ENCODE measurements at places on chromosomes 5 and 9.

- DNase-seq, result no peak
Measured at GRCh38 chr9:88033359-88033702, 59.0 kb upstream of the CDK20 start.

DNA sequence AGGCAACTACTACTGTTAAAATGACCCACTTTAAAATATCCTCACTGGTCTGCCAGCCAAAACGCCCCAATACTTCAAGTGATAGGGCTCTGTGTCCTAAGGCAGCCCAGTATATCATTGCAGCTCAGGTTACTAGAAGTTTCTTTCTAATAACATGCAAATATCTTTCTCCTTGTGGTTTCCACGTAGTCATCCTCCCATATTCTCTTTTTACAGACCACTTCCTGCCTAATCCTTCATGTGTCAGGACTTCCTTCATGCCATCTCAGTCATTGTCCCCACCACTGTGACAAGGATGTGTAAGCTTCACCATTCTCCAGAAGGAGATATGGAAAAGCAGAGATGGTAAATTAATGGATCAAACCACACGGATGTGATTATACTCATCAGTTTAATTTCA lies 813.7 kb downstream of the MAT2B start:
- DNase-seq, result no peak

- DNase-seq, result no peak
Measured at GRCh38 chr9:113619491-113620376, 156.2 kb downstream of the RGS3 start.

- DNase-seq, result no peak
Measured at GRCh38 chr5:135154961-135155360, 120.9 kb upstream of the PITX1 start.

DNA sequence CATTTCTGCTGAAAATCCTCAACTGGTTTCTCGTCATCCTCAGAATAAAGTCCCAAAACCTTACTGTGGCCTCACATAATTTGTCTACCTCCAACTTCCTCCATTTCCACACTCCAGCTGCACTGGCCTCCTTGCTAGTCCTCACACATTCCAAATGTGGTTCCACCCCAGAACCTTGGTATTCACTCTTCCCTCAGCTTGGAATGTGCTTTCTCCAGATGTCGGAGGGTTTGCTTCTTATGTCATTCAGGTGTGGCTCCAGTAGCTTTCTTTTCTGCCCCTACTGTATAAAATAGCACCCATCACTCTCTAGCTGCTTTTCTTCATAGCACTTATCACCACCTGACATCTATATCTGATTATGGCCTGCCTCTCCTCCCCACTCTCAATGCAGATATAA lies 102.5 kb upstream of the IFNK start:
- DNase-seq, result no peak

GRCh38 chr9:111038331-111039230 lies at the start of gene LPAR1:
Gene LPAR1 (minus strand): TSS chr9:111038470. CDS start chr9:110972117, 66,353 bp downstream.
- no peak for DNase-seq

DNA sequence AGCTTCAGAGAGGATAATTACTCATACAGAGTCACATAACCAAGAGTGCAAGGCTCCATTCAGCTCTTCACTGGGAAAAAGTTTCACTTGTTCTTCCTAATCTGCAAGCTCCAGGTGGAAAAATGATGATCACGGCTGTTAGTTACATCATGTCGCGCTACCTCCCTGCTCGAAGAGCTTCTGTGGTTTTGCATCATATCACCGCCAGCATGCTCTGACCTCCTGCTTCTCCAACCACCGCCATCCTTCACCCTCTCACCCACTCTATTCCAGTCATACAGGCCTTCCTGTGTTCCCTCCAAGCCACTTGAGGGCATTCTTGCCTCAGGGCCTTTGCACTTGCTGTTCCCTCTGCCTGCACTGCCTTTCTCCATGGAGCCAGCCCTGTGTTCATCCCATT lies 47.1 kb downstream of the COL27A1 start:
- no peak for DNase-seq

DNA sequence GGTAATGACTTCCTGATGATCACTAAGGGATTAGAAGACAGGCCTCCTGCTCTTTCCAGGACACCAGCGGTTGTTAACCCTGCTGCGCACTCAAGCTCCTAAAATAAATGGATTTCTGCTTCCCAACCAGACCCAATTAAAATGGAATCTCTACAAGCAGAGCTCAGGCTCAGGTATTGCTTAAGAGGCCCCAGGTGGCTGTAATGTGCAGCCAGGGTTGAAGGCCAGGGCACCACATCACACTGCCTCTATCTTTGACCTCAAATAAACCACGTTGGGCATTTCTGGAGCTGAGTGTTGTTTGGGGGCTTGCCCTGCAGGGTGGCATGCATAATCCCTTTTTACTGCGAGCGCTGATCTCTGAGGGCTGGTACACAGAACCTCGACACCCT lies 108.0 kb downstream of the FBXO38 start:
- no peak for DNase-seq

GRCh38 chr9:82410306-82410705 lies 421.7 kb downstream of the SPATA31D1 start:
- no peak for DNase-seq

DNA sequence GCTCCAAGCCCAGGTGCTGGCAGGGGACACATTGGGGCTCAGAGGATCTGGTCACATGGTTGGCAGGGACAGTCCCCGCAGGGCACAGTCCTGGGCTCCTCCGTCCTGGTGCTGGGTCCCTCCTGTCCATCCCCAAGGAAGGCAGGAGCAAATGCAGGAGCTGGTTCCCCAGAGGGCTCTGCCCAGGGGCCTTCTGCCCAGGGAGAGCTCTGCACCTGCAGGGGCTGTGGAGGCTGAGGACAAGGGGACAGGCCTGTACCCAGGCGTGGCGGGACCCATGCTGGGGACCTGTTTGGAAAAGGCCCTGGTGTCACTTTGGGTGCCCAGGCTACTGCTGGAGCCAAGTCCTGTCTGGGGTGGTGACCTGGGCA lies 7.2 kb downstream of the SPATA31E1 start:
- no peak for DNase-seq

- no peak for DNase-seq
Measured at GRCh38 chr9:132699956-132700355, 29.7 kb downstream of the GTF3C4 start.

DNA sequence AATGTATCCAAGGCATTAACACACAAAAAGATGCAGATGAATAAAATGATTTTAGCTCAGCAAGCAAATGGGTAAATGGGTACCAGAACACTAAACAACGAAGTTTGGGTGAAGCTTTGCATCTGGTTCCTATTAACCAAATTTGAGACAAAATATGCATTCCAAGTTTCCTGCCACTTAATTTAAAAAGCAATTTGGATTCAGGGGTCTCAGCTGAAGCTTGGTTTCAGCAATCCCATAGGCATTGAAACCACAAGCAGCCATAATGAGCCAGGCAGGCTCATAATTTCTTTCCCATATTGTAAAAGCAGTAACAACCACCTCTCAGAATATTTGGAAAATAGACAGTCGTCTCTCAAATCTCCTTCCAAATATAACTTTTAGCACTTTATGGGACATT lies 138.9 kb downstream of the NXNL2 start:
- DNase-seq, result no peak

DNA sequence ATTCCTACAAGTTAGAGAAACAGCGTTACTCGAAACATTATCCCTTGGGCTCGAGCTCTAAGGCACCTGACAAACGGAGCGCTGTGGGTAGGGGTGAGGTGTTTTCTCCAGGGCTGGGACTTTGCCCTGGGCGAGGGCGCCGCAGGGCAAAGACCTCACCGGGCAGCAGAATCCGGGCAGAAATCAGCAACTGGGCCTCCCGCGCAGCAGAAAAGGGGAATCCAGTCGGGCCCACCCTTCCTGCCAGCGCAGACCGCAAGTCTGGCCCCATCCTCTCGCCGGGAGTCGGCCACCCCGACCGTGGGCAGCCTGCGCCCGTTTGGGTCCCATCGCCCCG lies 430 bp upstream of the MSH3 start:
- no peak for DNase-seq

DNA sequence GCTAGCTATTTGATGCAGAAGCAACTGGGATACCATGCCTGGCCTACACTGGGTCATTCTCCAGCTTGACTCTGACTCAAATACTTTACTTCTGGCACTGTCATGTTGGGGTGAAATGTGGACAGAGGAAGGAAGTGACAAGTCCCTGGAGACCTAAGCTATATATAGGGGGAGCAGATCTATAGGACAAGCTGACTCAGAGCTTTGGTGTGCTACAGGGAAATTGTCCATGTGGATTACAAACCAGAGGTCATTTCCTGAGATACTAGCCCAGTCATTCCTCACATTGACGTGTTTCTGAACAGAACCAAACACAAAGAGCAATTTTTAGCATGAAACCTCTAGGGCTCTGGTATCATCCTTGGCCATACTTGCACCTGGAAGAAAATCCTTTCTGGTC lies 531.6 kb upstream of the CLINT1 start:
- no peak for DNase-seq

DNA sequence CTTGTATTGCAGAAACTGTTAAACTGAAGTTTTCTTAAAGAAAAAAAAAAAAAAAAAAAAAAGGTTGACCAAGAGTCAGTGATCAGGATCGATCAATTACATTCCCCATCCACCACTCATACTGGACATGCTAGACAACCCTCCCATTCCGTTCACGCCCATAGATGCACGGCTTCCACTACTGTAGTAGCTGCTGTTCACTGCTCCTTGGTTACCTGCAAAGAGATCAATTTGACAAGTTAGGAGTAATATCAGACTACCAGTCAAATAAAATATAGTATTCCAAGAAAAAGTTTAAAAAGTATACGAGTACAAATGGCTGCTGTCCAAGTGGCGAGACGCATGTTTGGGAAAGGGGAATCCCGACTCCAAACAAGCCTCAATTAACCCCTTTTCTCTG lies 8.7 kb downstream of the HNRNPH1 start:
- DNase-seq, result no peak

- no peak for DNase-seq
Measured at GRCh38 chr5:129807162-129807814, 59.4 kb downstream of the MINAR2 start.

GRCh38 chr5:117235786-117236185 lies 661.2 kb upstream of the SEMA6A start:
- no peak for DNase-seq

GRCh38 chr5:34717426-34718327 lies 61.5 kb downstream of the RAI14 start:
- no peak for DNase-seq

- DNase-seq, result no peak
Measured at GRCh38 chr9:119905724-119906123, 536.5 kb upstream of the BRINP1 start.

- DNase-seq, result no peak
Measured at GRCh38 chr9:124183772-124184171, 74.0 kb upstream of the NEK6 start.

DNA sequence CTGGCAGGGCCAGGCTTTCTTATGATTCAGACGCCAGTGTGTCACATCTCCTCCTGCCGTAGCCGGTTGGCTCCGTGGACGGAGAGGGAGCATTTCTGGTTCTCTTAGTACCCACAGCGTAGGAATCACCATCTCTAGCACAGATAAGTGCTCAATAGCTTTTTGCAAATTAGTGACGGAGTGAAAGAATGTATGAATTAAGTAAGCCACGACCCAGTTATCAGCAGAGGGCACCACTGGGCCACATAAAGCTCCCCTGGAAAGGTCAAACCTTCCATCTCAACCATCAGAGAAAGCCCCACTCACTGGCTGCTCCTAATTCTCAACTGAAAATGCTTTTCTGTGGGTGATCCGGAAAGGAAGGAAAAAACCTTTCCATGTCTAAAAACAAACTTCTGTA lies 317.0 kb upstream of the ADCY2 start:
- DNase-seq, result no peak

DNA sequence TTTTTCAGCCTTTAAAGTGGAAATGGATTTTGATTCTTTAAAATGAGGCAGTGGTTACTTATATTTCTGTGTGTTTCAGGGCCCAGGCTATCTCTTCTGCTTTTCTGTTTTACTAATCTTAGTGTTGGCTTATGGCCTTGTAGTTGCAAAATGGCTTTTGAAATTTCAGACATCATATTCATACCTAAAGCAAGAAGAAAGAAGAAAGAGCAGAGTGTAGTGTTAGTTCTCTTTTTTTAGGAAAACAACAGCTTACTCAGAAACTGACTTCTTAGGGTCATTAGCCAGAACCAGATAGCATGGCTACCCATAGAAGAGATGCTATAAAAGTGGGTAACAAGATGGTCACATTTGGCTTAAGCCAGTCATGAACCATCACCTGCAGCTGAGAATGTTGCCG lies 20.9 kb downstream of the ZBED3 start:
- no peak for DNase-seq

DNA sequence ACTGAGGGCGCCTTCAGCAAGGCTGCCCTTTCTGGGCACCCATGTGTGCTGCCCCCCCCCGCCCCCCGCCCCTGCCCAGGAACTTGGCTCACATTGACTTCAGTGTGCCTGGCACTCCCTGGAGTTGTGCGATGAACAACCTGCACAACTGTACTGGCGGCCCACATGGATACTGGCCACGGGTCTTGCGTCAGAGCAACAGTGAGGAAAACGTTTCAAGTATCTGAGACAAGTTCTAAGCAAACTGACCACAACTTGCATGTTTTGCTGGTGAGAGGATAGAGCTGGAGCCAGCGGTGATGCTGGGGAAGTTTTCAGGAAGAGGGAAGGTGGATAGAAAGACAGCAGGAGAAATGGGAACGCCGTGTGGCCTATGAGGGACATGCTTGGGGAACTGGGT lies 45.4 kb downstream of the HABP4 start:
- no peak for DNase-seq

- DNase-seq, result no peak
Measured at GRCh38 chr5:140042643-140043507, at the start of gene NRG2. Gene NRG2 (minus strand): TSS chr5:140043299.

- DNase-seq, result no peak
Measured at GRCh38 chr5:39187831-39188731, 31.3 kb downstream of the FYB1 start.

DNA sequence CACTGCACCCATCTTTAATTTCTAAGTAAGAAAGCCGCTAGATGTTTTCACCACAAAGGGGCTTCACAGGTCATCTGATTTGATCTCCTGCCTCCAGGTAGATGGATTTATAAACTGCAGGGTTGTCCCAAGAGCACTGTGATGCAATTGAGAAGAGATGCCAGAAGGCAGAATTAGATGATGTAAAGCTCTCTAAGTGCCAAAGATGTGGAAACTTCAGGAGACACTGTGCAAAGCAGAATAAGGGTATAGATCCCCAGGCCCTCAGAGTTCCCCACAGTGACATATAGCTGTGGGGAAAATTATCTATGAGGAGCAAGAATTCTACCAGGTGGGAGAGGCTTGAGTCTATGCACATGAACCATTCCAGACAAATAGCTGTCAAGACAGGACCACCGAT lies 90.5 kb downstream of the FSTL4 start:
- DNase-seq, result no peak

DNA sequence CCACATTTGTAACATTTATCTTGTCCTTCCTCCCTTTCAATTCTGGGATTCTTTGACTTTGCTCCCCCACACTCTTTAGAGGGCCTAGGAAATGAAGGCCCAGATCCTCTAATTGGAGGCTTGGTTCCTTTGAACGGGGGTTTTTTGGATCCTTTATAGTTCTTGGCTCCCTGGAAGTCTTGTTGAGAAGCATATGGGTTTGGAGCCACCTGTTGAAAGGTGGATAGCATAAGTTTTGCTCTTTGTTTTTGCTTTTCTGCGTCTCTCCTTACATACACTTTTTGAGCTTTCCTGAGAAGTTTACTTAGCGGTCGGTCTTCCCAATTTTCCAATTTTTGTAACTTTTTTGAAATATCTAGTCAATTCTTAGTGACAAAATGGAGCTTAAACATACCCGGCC lies 17.8 kb downstream of the IFT74 start:
- DNase-seq, result no peak

- DNase-seq, result no peak
Measured at GRCh38 chr5:20611620-20612019, 623.6 kb upstream of the CDH18 start.

- DNase-seq, result no peak
Measured at GRCh38 chr5:131757830-131758519, 38.8 kb downstream of the FNIP1 start.
